Dermis microvascular lymphatic vessel endothelial cell (primary cell): ENCODE measurements at places on chromosomes 2 and 18.

GRCh38 chr2:166700079-166700478 lies 188.2 kb upstream of the XIRP2 start:
- DNase-seq: no peak

GRCh38 chr18:10020171-10020570 lies 106.4 kb downstream of the VAPA start:
- DNase-seq: no peak

DNA sequence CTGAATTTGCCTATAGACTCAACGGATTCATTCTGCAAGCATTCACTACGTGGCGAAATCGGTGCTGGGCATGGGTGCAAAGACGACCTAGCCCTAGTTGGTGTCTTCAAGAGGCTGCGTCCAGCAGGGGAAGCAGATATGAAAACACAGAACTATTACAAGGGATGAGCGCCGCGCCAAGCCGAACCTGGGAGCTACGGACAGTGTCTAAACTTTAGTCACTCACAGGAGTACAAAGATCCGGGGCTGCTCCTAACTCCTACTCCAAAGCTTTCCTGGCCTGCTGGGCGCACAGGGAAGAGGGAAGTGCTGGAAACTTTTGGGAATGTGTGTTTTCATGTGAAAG lies 732 bp upstream of the ANXA4 start:
- DNase-seq: no peak

DNA sequence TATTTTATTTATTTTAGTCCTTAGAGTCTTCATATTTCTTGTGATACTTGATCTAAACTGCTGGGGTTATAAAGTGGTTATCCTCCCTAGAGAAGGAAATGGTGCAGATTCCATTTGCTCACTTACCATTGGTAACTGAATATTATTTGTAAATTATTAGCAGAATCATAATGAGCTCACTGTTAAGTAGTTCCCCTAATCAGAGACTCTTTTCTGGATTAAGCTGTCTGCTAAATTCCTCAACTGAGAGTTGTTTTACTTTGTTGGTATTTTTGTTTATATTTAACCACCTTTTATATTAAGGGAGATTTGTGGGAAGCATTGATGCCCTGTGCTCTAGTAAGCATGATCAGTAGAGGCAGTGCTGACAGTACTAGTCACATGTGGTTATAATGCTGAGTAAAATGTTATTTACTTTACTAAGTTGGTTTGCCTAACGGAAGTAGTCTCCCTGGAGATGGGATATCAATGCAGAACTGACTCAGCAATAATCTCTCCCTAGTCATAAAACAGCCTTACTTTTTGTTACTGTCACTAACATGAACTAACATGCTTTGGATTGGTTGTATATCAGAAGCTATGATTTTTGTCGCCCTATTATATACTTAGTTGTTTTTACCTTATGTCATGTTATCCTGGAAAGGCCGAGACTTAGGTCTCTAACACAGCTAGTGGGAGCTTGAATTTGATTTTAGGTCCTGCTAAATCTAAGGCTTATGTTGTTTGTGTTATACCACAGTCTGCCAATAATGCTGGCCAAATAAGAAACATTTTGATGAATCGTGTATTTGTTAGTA lies 166.7 kb downstream of the MCFD2 start:
- peak; percentile 79 for DNase-seq

- no peak for DNase-seq
Measured at GRCh38 chr18:79692056-79692455, 12.5 kb downstream of the CTDP1 start.

DNA sequence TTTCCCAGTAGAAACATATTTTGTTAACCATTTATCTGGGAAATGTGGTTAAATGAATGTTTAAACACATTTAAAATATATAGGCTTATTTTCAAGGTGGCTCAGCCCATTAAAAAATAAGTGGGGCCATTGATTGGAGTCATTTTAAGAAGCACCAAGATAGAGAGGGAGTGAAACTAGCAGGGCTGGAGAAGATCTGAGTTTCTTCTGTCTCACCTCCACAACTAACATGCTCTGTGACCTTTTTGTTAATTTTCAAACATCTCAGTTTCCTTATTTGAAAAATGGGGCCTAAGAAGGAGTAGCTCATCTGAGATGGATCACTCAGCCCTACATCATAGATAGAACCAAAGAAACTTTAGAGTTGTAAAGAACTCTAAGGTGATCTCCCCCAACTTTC lies 254.8 kb downstream of the KCNS3 start:
- DNase-seq: no peak

DNA sequence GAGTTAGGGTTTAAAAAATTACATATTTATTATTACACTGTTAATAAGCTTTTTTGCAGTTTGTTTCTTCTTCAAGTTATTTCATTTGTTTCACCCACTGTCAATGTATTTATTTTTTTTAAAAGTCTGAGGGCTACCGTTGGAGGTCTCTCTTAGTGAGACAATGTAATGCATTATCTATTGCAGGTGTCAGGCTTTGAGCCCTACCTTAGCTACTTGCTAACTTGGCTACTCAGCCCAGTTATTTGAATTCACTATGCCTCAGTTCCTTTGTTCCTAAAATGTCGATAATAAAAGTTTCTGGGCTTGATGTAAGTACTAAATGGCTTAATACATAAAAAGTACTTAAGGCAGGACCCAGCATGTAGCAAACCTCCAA lies 458 bp upstream of the TFPI start:
- DNase-seq: no peak

GRCh38 chr2:23622966-23623675 lies 238.1 kb downstream of the KLHL29 start:
- no peak for DNase-seq

DNA sequence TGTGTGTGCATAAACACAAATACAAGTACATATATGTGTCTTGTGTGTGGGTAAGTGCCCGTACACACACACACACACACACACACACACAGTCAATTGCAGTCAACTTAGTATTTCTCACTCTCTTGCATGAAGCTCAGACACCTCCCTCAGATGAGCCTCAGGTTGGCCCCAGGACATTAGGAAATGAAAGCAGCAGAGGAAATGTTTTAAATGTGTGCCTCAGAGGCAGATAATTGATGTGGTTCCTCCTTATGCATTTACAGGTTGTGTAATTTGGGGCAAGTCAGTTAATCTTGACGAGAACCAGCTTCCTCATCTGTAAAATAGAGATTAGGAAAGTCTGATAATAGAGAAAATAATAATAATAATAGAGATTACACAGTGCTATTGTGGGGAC lies 814.0 kb upstream of the ID2 start:
- no peak for DNase-seq

GRCh38 chr2:99169534-99169933 lies 11.3 kb downstream of the MITD1 start:
- DNase-seq: no peak

DNA sequence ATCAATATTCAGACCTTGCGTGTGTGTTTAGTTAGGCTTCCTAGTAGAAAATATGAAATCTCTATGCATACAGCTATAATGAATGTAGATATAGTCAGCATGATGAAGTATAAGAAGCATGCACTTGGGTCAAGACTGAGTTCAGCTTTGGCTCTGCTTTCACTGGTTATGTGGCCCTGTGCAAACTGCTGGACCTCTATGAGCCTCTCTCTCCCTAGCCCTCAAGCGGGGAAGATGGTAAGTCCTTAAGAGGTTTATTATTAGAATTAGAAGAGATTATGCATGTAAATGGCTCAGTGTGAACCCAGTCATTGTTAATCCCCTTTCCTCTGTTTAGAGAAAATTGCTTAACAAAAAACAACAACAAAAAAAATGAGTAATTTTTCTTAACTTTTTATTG lies 178.8 kb upstream of the NXPH2 start:
- DNase-seq: no peak

- no peak for DNase-seq
Measured at GRCh38 chr2:165017966-165018596, 62.8 kb upstream of the SLC38A11 start.

DNA sequence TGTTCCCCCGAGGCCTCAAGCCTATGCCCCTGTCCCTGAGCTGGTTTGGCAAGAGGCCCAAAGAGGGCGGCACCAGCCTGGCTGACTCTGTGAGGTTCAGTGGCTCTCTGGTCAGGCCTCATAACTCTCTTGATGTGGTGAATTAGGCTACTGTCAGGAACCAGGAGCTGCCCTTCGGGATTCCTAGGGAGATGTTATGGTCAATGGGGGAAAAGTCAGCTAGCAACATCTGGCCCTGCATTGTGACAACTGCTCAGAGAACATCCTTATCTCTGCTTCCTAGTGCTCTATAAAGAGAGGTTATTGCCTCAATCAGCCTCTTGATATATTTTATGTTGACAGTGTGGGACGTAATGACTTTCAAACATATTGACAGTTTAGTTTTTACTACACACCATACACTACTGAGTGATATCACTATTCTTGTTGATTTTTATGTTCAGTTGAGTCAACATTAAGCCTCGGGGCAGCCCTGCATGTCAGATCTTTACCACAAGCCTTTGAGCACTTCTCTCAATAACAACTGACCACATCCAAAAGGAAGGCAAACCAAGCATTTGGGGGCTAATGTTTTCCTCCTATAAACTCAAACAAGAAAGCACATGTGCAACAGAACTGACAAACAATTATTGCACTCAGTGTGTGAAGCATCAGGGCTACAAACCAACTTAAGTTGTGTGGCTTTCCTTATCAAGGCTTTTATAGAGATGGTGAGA lies 448.3 kb upstream of the SLC14A2 start:
- no peak for DNase-seq

- no peak for DNase-seq
Measured at GRCh38 chr18:6355789-6356589, 58.7 kb downstream of the L3MBTL4 start.

- DNase-seq: no peak
Measured at GRCh38 chr2:174643356-174643755, 45.8 kb upstream of the WIPF1 start.

GRCh38 chr2:59277671-59278070 lies 1036.5 kb upstream of the FANCL start:
- no peak for DNase-seq

GRCh38 chr2:29469516-29469915 lies 354.3 kb downstream of the CLIP4 start:
- no peak for DNase-seq

GRCh38 chr18:66647671-66648070 lies 43.8 kb upstream of the CDH19 start:
- no peak for DNase-seq
